OCI-M1 (cell line): ENCODE measurements at places on chromosomes 5 and 9.

DNA sequence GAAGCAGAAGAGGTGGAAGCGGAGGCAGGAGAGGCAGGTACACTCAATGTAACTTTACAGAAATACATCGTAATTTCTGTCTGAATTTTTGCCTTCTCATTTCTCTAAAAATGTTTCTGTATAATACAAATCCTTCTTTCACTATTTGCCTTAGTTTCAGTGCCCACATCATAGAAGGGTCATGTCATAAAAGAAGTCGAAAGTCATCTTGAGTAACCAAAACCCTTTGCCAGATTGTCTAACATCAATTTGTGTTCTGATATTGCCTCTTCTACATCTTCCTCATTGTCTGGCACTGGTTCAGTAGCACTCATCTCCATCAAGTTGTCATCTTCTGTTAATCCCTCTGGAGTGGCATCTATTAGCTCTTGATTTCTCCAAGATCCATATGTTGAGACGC lies 6.2 kb upstream of the CYFIP2 start:
- DNase-seq, result no peak

GRCh38 chr5:431711-432050 lies 11.3 kb upstream of the EXOC3 start:
- no peak for DNase-seq

DNA sequence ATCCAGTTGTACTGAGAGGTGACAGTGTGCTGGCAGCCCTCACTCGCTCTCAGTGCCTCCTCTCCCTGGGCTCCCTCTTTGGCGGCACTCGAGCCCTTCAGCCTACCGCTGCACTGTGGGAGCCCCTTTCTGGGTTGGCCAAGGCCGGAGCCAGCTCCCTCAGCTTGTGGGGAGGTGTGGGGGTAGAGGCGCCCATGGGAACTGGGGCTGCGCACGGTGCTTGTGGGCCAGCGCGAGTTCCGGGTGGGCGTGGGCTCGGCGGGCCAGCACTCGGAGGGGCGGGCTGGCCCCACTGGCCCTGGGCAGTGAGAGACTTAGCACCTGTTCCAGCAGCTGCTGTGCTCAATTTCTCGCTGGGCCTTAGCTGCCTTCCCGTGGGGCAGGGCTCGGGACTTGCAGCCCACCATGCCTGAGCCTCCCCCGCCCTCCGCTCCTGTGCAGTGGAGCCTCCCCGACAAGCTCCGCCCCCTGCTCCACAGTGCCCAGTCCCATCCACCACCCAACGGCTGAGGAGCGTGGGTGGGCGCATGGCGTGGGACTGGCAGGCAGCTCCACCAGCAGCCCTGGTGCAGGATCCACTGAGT lies 342.2 kb upstream of the ZNF608 start:
- no peak for DNase-seq

DNA sequence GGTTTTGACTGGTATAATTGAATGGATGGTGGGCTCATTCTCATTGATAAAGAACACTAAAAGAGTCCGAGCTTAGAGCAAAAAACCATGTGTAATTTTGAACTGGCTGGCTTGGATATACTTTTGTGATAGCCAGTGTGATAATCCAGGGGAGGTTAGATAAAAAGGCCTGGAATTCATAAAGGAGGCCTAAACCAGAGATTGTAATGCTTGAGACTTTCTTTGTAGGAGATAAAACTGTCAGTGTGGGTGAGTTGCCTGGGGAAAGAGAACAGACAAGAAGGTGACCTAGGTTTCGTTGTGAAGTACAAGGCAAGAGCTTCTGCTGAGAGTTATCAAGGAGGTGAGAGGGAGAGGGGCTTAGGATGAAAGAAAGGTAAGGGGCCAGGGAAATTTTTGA lies 17.0 kb upstream of the NMUR2 start:
- DNase-seq, result no peak
